ENCODE measurements at places on chromosomes 4 and X.

DNA sequence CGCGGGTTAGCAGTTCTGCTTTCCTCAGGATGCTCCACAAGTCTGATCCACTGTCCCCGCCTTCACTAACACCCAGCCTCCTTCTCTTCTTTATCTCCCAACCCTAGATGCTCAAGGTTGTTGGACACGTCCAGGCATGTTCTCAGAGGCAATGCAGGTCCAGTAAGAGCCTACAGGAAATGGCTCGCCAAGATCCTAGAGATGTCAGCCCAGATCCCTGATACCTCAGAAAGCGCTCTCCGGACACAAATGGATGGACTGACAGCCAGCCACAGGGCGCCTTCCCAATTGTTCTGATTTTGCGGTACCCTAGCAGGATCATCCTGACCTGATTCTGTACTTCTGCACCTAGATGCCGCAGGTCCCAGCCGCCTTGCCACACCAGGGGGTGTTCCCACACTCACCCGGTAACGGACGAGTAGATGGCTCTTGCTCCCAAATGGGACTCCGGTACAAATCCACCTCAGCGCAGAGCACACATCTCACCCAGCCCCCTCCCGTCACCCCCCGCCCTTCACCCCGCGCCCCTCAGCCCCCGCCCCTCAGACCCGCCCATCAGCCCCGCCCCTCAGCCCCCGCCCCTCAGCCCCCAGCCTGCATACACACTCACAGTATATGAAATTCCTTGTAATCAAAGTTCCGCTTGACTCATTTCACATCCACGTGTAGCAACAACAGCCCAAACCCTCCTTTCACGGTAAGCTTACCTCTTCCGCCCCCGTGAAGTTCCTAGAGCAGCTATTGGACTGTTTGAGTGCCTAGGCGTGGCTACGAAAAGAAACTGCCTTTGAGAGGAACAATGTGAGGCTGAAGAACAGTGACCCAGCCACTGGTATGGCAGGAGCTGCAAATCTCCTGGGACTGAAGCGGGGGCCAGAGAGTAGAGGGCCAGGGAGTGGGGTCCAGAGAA, at the start of gene EDA2R:
Gene EDA2R, minus strand, starts transcription at position 488 of the 910 bp plus-strand sequence. CDS start 23,058 bp downstream, outside the sequence.
- DNase-seq, result peak; percentile 35

- DNase-seq, result no peak
Measured at GRCh38 chr4:151688003-151688784, 72.6 kb downstream of the GATB start.

- no peak for DNase-seq
Measured at GRCh38 chr4:39514888-39515401, 12.3 kb downstream of the UGDH start.

DNA sequence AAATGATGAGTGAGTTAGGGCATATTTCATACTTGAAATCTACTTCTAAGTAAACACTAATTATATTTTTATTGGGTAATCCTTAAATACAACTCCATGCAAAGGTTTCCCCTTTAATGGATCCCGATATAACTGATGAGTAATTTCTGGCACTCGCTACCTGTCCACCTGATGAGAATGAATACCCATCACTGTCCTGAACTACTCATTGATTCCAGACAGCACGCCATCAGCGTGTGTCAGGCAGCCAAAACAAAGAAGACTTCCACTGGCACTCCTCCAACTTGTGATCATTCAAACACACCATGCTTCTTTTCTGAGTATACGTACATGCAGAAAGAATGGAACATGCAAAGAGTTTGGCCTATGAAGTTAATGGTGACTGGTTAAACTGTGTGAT, 69.4 kb downstream of the HCCS start:
- DNase-seq, result no peak
